Occipital lobe (tissue), 3 donors: ENCODE measurements at places on chromosomes 4 and X.

GRCh38 chr4:123616951-123617461, 220.4 kb downstream of the SPRY1 start:
- peak; percentile 21 for DNase-seq

DNA sequence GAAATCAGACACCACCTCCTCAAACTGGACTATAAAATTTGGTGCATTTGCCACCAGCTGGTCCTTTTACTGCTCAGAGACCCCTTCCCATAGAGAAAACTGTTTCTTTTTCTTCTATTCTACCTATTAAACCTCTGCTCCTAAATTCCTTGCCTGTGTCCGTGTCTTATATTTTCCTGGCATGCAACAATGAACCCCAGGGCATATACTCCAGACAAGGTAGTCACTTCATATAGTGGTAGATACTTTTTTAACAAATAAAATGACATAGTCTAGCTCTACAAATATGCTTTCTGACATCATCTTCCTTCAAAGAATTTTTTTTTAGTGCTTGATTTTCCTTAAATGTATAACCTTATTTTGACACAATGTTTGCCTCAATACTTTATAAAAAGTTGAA, 1402.9 kb upstream of the PABPC4L start:
- DNase-seq, result no peak

- DNase-seq, result no peak
These were observed 32.7 kb upstream of the PROM1 start for GRCh38 chr4:16116493-16116990.

GRCh38 chr4:16862697-16863096, 35.7 kb downstream of the LDB2 start:
- DNase-seq, result no peak

DNA sequence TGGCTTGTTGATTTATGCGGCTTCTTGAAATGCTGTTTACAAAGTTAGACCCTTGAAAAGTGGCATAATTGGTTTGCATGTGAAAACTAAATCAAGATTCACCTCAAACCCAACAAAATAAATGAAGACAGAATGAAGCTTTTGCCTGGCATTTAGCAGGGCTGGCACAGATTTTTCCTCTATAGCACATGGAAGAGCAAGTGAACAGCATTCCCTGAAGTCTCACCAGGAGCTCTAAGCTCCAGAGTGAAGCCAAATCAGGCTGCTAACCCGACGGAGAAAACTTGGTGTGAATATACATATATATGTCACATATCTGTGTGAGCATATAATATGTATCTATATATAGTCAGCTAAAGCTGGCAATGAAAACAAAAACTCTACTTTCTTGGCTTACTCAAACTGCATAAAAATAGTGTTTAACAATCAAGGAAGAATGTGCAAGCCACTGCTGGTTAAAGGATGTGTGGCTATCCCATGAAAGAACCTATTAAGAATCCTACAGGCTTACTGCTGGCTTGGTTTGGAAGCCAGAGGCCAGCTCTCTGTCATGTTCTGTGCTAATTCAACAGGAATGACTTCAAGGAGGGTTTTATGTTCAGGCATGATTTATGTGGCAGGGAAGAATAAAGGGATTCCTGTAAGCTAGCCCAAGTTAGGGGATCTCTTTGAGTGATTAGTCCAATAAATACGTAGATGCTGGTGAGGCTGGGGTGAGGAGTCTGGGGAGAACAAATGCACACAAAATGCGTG, 69.9 kb downstream of the MFAP3L start:
- DNase-seq, result no peak

DNA sequence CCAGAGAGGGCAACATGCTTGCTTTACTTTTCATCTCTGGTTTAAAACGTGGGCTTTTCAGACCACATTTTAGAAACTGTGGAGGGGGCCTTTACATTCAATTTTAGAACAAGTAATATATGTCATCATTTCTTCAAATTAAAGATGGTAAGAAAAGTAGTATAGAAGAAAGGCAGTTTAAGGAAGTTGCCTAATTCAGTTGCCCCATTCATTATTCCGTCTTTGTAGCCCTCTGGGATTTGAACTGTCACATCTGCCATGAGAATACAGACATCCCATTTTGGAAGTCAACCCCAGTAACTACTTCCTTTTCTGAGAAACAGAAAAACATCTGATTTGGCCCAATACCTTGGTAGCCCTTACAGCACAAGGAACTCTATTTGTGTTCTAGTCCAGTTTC, 61.2 kb downstream of the PASD1 start:
- no peak for DNase-seq

DNA sequence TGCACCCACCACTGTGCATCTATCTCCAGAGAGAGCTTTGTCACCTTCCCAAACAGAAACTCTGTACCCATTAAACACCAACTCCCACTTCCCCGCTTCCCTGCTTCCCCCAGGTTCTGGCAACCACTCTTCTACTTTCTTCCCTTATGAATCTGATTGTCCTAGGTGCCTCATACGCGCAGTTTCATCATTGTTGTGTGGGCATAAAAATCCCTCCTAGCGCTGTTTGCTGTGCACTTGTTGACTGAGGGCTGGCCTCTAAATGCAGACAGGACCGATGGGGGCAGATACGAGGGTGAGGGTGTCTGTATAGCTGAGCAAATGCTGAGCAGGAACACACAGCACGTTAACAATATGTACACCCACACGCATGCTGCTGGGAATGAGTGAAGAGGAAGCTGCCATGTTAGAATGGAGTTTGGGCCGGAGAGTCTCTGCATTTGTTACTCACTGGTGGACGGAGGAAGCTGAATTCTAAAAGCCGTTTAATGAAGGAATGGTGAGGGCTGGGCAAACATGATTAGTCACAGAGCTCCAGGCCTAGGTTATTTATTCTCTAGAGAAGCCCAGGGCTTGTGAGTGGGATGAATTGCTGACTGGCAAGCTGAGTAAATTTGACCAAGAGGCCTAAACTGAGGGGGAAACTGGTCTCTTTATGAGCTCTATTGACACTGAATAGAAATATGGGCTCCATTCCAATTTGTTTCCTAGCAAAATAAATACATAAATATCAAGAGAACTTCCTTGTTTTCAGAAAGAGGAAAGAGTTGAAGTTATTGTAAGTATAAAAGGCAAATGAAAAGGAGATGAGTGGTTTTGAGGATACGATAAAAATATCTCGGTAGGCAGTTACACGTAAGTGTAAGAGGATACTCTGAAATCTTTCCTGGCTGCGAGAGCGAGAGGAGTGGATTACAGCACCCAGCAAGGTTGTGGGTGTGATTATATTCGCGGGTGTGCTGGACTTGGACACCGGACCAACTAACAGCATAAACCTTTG, 95.9 kb upstream of the RPS6KA3 start:
- no peak for DNase-seq

GRCh38 chrX:3518870-3519269, 172.4 kb upstream of the MXRA5 start:
- DNase-seq, result no peak

- DNase-seq, result no peak
These were observed 16.1 kb downstream of the IQCM start for GRCh38 chr4:149799546-149799945.

DNA sequence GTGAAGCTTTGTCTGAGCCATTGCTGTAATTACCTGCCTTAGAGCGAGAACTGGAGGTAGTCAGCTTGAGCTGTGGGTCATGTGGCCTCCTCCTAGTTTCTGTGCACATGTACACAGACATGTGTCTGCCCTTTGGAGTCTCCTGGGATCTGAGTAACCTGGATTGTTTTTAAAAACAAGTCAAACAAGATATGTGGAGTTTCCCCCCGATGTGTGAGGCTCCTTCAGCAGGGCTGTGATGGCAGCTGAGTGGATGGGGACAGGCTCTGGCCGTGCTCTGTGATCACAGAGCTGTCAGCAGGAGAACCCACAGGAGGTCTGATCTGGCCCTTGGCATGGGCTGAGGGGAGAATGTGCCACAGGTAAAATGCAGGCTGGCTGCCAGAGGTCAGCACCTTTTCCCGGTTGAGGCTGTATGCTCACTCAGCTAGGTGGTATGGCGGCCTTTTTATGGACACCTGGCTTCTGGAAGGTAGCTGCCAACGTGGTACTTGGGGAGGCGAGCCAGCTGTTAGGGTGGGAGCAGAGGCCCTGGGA, 38.4 kb downstream of the NOP14 start:
- DNase-seq, result no peak

DNA sequence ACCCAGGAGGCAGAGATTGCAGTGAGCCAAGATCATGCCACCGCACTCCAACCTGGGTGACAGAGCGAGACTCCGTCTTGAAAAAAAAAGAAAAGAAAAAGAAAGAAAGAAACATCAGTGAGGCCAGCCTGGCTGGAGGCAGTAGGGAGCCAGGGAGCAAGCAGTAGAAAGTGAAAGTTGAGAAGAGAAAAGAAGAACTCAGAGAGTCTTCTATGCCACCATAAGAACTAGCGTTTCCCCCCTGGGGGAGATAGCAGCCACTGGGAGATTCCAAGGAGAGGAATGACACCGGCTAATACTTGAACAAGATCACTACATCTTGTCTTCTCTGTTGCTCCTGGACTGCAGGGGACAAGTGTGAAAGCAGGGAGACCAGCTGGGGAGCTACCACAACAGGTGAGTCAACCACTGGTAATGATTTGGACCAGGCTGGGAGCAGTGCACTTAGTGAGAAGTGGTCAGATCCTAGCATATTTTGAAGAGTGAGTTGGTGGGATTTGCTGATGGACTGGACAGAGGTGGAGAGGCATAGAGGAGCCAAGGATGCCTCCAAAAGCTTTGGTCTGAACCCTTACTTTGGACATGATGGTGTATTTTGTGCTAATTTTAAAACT, 33.4 kb downstream of the SLC2A9 start:
- DNase-seq, result no peak

DNA sequence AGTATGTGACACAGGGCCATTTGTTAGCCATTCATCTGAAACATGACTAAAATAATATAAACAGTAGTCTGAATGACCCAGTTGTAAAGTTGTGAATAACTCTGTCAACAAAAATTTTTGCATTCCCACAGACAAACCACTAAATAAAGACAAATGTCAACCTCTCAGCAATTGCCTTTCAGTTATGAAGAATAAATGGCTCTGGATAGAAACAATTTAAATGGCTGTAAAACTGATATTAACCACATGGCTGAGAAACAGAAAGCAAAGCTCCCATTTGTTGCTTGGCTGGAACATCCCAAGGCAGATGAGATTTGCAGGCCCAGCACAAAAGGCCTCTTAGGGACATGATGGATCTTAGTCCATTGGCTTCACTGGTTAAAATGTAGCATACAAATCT, 296.3 kb downstream of the GALNTL6 start:
- no peak for DNase-seq

DNA sequence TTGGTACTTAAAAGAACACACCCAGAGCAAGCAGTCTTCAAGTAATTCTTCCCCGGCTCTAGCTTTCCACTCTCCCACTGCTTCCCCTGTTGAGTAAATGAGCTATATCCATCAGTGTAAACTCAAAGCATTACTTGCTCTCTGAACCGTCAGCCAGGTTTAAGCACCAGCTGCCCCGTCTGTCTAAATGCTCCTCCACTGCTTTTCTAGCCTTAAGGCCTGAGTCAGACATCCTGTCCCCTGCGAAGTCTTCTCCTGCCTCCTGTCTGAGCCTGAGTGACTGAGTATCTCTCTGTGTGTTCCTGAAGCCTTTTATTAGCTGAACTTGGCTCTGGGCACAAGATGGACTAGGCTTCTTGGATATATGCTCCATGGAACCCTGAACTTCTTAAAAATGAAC, 205.1 kb downstream of the STK32B start:
- no peak for DNase-seq

GRCh38 chrX:152958047-152958446, 35.9 kb downstream of the PNMA5 start:
- no peak for DNase-seq

- no peak for DNase-seq
These were observed 98.0 kb downstream of the NHS start for GRCh38 chrX:17473021-17473420.

DNA sequence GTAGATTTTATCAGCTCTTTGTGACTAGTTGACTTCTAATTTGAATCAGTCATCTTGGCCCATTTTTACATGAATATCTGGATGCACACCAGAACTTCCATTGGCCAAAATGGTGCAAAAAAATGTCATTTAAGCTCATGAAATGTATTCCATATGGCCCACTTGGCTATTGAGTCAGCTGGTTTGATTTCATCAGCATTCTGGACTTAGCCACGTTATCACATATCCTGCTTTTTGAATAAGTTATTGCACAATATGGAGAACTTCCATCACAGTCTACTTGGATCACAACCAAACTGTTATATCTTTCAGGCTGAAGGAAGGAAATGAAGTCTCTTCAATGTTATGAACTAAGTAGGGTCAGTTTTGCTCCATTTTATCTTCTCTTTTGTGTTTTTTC, 640.6 kb downstream of the PCDH7 start:
- DNase-seq, result no peak

GRCh38 chr4:1013225-1014073, 2.0 kb downstream of the FGFRL1 start:
- no peak for DNase-seq

DNA sequence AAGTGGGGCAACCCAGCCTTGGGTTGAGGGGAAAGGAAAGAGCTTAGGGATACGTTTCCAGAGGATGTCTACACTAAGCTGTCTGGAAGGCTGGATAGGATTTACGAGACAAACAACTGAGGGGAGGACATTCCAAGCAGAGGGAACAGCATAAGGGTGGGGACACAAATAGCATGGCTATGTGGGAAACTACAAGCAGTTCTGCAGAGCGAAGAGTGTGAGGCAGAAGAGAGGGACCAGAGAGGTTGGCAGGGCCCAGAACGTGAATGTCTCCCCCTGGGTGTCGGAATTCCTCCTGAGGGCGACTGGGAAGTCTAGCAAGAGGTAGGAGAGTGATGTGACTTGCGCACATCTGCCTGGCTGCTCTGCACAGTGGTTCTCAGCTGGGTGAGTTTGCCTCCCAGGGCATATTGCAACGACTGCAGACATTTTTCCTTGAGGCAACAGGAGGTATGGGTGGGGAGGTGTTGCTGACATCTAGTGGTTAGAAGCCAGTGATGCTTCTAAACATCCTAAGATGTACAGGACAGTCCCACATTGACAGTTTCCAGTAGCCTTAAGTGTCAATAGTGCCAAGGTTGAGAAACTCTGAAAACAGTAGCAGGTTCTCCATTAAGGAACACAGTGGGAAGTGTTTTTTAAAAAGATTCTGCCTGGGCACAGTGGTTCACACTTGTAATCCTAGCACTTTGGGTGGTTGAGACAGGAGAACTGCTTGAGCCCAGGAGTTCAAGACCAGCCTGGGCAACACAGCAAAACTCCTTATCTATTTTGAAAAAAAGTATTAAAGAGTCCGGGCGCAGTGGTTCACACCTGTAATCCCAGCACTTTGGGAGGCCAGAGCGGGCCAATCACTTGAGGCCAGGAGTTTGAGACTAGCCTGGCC, 9.2 kb downstream of the NDUFA1 start:
- DNase-seq, result no peak

GRCh38 chrX:10040961-10041360, 73.8 kb downstream of the CLDN34 start:
- DNase-seq, result no peak
